Nephron progenitor cell (in vitro differentiated cells): ENCODE measurements at places on chromosomes 3 and 15.

DNA sequence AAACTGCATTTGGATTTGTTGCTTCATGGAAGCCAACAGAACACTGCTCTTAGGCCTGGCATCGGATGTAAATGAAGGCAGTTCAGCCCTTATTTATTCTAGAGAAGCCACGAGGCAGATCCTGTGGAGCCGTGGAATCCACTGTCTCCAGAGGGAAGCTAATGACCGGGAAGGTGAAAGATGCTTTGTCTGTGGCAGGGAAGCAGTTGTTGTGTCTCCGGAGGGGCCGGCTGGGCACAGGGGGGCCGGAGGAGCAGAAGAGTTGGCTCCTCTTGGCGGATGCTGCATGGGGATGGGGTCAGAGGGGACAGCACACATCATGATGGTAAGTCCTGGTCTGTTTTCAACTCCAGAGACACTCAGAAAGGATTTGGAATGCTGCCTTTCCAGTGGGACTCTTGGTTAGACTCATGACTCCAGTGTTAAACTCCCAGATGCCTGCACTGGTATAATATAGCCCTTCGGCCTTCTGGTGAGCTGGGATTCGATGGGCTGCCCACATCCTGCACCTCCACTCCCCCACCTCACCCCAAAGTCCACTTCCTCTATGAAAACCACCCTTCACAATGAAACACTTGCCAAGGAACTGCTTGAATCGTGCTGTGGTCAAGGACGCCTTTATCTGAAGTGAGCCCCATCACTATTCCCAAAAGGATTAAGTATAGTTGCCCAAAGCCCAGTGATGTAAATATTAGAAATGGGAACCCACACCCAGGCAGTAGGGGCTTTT lies 33.6 kb downstream of the TPM1 start:
- DNase-seq: no peak

- DNase-seq: no peak
Observed at GRCh38 chr3:104901396-104901795, 465.3 kb upstream of the ALCAM start.

- no peak for DNase-seq
Observed at GRCh38 chr3:122992676-122993075, 34.9 kb downstream of the SEMA5B start.

DNA sequence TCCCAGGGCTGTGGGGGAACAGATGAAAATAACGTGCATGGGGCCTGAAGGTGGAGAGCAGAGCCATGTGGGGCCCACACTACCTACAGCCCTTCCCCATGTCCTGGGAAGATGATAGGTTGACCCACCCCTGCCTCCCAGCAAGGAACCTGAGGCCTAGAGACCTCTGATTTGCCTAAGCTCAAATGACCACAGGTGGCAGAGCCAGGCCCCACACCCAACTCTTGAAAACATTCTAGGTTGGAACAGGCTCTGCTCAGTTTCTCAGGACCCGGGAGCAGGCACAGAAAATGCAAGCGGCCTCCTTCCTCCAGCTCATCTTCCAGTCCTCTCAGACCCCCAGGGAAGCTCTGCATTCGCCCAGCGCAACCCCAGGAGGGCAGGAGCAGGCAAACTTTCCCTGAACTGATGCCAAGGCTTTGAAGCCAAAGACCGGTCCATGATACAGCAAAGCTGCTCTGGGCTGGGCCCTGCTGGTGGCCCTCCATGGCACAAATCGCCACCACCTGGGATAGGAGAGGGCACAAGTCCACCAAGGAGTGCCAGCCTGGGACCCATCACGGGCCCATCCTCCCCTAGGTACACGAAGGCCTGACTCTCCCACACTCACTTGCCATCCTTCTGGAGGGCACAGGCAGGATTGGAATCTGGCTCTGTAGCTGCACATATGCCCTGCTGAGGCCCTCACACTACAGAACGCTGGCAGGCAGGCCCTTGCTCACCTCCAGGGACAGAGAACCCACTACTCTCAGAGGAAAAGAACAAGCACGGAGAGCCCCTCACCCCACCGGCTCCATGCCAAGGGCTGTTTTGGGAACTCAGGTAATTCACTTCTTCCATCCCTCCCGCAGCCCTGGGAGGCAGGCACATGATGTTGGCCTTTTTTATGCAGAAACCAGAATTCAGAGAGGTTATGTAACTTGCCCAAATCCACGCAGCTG lies 51.0 kb upstream of the FURIN start:
- no peak for DNase-seq

DNA sequence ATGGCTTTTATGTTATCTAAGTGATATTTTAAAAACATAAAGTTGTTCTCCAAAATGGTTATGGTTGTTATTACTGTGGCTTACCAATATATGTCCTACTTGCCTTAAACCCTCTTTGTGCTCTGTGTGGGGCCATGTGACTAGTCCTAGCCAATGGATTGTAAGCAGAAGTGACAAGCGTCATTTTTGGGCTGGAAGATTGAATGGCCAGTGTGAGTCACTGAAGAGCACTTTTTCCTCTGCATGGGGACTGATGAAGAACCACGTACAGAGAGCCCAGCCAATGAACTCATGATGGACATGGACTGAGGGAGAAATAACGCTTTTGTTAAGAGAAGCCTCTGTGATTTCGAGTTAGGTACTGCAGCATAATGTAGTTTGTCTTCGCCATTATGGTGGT lies 332.7 kb downstream of the EDEM1 start:
- DNase-seq: no peak

GRCh38 chr3:194749631-194750490 lies 64.2 kb downstream of the FAM43A start:
- DNase-seq: peak; percentile 40

DNA sequence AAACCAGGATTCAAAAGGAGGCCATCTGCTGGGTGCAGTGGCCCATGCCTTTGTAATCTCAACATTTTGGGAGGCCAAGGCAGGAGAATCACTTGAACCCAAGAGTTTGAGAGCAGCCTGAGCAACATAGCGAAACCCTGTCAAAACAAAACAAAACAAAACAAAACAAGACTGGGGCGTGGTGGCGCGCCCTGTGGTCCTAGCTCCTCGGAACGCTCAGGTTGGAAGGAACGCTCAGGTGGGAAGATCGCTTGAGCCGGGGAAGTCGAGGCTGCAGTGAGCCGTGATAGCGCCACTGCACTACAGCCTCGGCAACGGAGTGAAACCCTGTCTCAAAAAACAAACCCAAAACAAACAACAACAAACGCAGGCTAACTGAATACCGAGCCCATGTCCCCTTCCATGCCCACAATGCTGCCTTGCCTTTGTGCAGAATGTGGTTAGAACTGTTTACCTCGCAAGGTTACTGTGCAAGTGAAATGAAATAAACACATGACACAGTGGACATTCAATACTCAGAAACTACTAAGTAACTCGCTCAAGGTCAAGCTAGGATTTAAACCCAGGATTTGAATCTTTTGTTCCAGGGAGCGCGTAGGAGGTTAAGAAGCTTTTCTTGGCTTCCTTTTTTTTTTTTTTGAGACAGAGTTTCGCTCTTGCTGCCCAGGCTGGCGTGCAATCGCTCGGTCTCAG lies 766 bp upstream of the EMC4 start:
- no peak for DNase-seq

- no peak for DNase-seq
Observed at GRCh38 chr3:189561256-189561655, 69.9 kb upstream of the TP63 start.

DNA sequence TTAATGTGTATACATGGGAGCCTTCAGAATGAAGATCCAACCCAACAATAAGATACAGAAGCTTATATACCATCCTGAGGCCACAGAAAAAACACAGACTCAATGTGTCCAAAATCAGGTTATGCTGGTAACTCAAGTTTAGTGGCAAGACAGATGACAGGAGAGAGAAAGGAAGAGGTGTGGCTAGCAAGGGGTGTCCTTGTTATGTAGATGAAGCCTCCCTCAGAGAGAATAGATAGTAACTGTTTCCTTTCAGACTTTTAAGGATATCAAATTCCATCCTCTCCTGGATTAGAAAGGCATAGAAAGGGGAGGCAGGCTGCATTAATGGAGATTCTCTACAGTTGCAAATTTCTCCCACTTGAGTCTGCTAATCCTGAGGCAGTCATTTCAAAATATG lies 447.4 kb downstream of the GABRB3 start:
- DNase-seq: no peak

DNA sequence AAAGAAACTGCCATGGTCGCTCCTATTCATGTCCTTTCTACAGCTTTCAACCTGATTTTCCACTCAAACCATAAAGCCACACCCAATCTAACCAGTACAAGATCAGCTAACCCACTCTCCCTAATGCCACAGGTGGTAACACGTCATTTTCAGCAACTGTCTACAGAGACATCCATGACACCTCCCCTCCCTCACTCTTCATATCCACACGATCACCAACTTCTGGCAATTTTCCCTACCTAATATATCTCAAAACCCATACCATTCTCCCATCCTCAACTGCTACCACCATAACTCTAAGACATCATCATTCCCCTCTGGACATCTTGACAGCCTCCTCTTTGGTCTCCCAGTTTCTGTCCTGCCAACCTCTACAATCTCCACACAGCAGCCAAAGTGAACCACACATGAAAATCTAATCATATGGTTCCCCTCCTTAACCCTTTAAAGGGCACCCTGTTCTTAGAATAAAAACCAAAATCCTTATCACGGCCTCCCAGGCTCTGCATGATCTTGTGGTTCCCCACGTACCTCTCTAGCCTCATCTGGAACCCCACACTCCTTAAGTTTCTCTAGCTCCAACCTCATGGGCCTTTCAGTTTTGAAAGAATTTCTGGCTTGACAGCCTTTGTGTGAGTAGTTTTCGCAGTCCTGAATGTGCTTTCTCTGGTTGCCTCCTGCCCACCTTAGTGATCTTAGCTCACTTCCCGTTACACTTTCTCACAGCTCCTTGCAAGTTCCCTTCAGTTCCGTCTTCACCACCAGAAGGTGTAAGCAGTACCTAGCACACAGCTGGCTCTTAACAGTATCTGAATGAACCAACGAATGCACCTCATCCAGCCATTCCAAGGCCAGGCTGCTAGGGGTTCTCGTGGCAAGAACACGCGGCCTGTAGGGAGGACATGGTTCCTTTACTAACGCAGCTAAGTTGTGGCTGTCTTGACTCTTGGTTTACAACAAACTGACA lies 33.4 kb downstream of the SPINK8 start:
- no peak for DNase-seq

GRCh38 chr15:64905941-64906340 lies 5.8 kb upstream of the ANKDD1A start:
- DNase-seq: no peak

- no peak for DNase-seq
Observed at GRCh38 chr3:13796701-13797460, 83.0 kb downstream of the WNT7A start.

GRCh38 chr15:58467722-58468423 lies 36.1 kb downstream of the LIPC start:
- DNase-seq: no peak

DNA sequence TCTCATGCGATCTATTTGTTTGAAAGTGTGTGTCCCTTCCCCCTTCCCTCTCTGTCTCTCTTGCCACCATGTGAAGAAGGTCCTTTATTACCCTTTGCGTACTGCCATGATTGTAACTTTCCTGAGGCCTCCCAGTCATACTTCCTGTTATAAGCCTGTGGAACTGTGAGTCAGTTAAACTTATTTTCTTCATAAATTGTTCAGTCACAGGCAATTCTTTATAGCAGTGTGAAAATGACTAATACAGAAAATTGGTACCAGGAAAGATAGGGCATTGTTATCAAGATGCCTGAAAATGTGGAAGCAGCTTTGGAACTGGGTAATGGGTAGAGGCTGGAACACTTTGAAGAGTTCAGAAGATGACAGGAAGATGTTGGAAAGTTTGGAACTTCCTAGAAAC lies 743.7 kb upstream of the NECTIN3 start:
- no peak for DNase-seq

GRCh38 chr3:112056451-112056929 lies 22.0 kb downstream of the TMPRSS7 start:
- DNase-seq: no peak

- no peak for DNase-seq
Observed at GRCh38 chr3:137110392-137110996, 152.7 kb downstream of the IL20RB start.

DNA sequence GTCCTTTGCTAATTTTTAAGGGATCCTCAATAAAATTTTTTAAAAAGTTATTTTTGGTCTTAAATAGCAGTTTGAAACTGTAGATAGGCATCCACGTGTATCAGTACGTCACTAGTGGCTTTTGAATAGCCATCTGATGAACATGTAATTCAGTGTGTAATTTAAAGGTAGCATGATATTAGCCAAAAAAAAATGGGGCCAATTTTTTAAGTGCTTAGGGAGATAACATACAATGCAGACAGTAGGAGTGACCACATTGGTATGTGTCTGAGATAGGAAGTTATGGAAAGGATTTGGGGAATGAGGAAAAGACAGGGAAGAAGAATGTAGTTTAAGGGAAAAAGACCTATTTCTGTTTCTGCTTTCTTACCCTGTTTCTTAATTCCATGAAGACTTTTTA lies 2.5 kb downstream of the AP4E1 start:
- DNase-seq: no peak

- no peak for DNase-seq
Observed at GRCh38 chr15:89105147-89105546, 16.9 kb downstream of the ABHD2 start.

DNA sequence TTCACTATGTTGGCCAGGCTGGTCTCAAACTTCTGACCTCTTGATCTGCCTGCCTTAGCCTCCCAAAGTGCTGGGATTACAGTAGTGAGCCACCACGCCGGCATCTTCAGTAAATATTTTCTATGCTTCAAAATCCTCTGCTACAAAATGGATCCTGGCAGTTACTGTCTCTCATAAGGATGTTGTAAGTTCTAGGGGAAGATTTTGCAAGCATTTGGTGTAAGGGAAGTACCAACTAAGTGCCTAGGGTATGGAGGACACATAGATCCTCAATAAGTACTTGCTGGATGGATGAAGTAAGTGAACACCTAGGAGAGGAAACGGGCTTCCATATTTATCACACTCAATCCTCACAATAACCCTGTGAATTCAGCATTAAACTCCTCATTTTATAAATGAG lies 6.6 kb downstream of the TM4SF4 start:
- no peak for DNase-seq

DNA sequence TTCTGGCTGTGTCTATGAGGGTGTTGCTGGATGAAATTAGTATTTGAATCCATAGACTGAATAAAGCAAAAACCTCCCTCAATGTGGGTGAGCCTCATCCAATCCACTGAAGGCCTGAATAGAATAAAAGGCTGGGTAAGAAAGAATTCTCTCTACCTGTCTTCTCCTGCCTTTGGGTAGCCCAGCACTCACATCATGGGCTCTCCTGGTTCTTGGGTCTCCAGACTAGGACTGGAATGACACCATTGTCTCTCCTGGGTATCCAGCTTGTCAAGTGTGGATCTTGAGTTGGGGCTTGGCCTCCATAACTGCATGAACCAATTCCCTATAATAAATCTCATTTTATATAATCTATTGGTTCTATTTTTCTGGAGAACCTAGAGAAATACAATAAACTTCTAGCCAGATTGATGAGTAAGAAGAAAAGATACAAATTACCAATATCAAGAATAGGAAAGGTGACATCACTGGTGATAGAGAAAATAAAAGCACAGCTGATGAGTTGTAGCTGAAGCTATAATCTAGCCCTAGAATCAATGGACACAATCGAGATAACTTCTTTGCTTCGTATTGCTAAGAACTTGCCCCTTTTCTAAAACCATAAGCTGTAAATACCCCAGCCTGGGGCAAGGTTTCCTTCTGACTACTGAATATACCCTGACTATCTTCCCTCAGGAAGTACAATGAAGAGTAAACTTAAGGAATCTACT lies 106.4 kb downstream of the ANO10 start:
- DNase-seq: no peak
